ENCODE measurements at places on chromosomes 7 and 10. TPM values are rescaled to one million over a fixed set of nuclear protein-coding genes. Genes with fewer than 3 reads are reported as not detected.

The TMEM236 gene
- 0.27 TPM for polyA plus RNA-seq

The CTAGE4 gene
- 3.6 TPM for polyA plus RNA-seq

DNA sequence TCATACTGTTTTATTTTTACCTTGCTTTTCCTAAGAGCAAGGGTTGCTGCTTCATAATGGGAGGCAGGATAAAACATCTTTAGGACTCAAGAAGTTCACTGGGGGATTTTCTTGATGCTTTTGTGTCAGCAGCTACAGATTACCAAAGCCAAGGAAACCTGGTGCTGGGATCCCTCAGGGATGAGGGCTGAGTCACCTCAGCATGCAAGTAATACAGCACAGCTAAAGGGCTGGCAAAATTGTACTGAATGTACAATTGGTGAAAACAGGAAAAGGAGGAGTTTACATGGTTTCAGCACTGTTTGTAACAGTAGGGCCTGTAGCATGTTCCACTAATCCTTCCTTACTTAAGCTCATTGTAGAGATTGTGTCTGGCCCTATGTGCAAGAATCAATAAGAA, 1056.8 kb downstream of the SORCS1 start:
- DNase-seq: no peak

- no peak for DNase-seq
These were observed 70.9 kb downstream of the CCDC7 start for GRCh38 chr10:32516567-32517495.

GRCh38 chr7:105806592-105807447, 69.6 kb downstream of the ATXN7L1 start:
- no peak for DNase-seq

DNA sequence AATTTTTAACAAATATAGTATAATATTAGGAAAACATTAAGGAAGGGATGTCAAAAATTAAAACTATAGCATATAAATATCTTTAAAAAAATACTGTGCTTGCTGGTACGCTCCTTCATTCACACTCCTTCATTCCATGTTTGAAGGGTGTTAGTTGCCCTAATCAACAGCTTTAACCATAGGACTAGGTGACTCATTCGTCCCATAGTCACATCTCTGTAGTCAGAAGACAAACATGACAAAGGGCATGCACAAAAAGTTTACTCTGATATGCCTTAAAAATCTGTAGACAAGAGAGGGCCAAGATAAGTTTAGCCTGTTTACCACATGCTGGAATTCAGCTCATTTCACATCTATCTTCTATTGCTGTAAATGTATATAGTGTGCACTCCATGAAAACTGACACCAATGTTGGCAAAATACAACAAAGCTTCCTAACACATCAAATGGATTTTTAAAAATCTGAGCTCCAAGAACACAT, 646 bp downstream of the FAM13C start:
- DNase-seq: no peak

DNA sequence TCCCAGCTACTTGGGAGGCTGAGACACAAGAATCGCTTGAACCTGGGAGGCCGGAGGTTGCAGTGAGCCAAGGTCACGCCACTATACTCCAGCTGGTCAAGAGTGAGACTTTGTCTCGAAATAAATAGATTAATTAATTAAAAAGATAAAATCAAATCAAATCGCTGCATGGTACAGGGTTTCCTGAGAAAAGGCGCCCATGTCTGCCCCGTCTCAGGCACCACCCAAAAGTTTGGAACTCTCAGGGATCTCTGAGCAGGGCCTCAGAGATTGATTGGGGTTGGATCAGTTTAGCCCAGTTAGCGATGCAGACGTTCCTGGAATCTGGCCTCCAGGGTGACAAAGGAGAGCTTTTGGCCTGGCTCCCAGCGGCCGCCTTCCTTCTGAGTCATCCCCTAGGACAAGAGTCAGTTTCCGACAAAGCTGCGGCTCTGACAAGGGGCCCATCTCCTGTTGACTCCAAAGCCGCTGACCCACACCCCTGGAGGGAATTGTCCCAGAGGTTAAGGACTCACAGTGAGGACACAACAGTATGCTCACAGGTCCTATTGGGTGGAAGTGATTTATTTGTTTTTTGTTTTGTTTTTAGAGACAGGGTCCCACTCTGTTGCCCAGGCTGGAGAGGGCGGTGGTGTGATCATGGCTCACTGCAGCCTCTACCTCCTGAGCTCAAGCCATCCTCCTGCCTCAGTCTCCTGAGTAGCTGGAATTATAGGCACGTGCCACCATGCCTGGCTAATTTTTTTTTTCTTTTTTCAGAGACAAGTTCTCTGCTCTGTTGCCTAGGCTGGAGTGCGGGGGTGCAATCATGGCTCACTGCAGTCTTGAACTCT, 6.8 kb downstream of the ORAI2 start:
- DNase-seq: no peak

All from right renal pelvis (tissue), 4 donors.